ENCODE measurements at places on chromosomes 2 and 18. TPM values are rescaled to one million over a fixed set of nuclear protein-coding genes. Genes with fewer than 3 reads are reported as not detected.

DNA sequence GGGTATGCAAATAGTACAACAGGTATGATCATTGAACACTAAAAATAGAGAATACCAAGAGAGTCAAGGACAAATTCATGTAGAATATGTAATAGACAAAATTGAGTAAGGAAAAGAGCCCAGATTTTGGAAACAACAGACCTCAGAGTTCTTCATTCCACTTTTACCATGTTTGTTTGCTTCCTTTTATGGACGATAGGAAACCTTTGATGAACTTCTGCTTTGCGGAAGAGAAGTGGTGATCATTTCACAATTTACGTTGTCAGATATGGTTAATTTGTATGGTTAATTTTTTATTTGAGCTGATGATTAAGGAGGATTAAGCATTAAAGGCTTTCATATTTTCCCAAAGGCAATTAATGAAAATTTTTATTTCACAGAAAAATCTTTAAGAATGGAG lies 16.3 kb downstream of the MARCHF7 start:
- no peak for DNase-seq

GRCh38 chr2:204625135-204625534 lies 79.9 kb downstream of the PARD3B start:
- DNase-seq: no peak

- DNase-seq: no peak
Measured at GRCh38 chr2:206000776-206001175, 85.2 kb downstream of the INO80D start.

DNA sequence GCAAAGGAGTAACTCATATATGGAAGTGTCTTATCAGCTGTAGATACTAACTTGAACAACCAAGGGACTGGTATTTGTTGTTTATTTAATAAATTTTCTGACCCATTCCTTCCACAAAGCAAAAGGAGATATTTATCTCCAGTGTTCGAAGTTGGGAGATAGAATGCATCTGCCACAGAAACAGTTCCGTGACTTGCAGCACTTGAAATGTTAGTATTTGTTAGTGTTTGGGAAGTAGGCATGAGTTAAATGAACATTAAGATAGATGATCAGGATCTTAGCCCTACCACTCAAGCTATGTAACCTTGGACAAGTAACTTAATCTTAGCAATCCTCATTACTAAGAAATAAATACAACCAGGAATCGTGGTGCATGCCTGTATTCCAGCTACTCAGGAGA lies 12.1 kb upstream of the SULT1C4 start:
- no peak for DNase-seq

DNA sequence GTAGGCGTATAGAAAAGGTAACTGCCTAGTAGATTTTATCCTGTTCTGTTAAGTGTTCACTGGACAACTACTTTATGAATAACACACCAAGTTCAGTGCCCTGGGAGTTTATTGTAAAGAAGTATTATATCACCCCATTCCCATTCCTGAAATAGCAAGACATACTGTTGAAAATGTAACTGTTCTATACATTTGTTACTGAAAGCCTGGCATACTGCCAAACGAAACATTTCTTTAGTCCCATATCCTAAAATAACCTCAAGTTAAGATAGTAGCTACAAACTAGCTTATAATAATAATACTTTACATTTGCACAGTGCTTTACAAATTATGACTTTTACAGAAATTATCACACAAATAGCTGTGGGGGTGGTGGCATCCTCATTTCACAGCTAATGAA lies 25.1 kb downstream of the SPDYA start:
- no peak for DNase-seq

GRCh38 chr2:222452422-222452950 lies 28.1 kb downstream of the SGPP2 start:
- DNase-seq: no peak

DNA sequence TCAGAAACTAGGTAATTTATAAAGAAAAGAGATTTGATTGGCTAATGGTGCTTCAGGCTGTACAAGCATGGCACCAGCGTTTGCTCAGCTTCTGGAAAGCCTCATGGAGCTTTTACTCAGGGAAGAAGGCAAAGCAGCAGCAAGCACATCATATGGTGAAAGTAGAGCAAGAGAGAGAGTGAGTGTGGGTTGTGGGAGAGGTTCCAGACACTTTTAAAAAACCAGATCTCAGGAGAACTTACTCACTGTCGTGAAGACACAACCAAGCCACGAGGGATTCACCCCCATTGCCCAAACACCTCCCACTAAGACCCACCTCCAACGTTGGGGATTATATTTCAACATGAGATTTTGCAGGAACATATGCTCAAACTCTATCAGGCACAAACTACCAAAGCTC lies 554.6 kb upstream of the TNP1 start:
- DNase-seq: no peak

DNA sequence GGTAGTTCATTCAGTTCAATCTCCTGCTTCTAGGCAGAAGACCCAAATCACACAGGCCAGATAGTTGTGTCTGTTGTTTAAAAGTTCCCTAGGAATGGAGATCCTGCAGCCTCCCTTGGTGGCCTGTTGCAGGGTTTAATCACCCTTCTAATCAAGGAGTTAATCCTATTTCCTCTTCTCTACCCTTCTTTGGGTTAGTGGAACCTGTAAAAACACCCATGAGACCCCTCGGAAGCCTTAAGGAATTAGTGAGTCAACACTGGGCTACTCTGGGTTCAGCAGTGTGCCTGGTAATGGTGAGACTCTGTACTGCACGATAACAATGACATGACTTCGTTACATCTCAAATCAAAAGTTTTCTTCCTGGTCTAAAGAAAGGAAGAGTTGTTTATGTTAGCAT lies 217.6 kb upstream of the NRP2 start:
- DNase-seq: no peak

DNA sequence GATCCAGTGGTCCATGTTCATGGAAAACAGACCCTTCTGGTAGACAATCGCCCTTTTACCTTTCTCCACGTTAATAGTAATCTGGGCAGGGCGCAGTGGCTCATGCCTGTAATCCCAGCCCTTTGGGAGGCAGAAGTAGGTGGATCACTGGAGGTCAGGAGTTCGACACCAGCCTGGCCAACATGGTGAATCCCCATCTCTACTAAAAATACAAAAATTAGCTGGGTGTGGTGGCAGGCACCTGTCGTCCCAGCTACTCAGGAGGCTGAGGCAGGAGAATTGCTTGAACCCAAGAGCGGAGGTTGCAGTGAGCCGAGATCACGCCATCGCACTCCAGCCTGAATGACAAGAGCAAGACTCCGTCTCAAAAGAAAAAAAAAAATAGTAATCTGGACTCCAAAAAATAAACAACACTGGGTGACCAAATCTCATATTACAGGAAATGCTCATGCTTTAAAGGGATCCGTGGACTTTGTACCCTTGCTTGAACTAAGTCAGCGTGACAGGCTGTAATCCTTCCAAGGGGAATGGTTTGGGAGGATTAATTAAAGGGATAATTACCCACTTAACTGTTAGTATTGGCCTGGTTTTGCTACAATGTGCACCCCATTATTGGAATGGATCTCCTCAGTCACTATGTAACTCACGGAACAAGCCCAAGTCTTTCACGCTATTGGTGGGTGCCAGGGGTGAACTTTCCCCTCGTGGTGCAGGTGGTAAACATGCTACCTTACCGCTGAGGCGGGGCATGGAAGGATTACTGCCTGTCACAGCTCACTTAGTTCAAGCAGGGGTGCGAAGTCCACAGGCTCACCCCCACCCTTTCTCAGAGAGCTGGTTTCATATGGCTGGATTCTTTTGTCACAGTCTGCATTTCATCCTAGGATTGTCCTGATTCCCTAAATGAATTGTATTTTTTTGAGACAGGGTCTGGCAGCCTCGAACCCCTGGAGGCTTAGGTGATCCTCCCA lies 36.7 kb downstream of the PROC start:
- DNase-seq: no peak

DNA sequence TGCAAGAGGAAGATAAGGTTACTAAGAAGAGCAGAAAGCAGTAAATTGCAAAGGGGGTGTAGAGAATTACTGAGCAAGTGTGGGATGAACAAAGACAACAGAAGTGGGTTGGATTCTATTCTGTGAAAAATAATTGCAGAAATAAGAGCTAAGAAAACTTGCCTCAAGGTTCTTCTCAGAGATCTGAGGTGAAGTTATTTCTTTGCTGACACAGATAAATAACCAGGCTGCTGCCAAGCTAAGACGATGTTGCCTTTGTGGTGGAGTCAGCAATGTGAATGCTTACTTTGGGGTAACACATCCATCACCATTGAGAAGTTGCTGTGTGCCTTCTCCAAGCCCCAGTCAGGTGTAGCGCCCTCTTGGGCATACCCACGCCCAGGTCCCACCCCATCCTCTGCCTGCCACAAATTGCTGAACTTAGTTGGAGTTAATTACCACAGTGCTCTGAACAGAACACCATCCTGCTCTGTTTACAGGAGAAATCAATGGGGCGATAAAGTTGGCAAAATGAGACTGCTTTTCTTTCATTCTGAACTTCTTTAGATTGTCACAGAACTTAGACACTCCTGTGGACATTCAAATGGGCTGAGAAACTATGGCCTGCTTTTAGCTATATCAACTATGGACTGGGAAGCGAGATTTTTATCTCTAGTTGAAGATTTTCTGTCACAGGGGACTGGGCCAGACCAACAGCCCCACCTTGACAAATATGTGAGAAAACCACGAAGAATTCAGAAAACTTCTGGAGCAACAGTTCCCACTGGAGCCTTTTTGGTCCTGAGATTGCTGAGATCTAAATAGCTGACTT lies 283.6 kb downstream of the TMX3 start:
- no peak for DNase-seq

DNA sequence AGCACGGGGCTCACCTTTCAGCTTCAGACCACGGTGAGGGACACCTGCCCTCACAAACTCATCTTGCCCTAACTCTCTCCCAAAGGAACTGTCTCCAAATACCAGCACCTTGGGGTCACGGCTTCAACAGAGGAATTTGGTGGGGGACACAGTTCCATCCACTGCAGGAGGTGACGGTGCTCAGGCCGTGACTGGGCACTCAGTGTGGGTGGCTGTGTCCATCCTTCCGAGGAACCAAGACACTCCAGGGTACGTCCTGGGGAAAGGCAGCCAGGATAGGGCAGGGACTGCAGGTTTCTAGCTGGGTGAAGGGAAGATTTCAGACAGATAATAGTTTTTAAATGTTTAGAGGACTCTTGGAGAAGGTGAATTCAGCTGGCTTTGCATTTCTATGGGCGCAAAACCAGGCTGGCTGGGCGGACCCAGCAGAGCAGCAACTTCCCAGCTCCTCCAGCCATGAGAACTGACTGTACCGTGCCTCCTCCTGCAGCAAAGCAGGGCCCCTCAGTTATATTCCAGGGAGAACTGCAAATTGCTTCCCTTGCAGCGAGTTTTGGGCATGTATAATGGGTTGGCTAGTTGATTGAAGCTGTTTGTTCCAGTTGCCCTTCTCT lies 23.9 kb upstream of the ALLC start:
- no peak for DNase-seq

GRCh38 chr2:192208848-192209247 lies 14.1 kb upstream of the TMEFF2 start:
- DNase-seq: no peak

Gene B4GALT6
- 4.2 TPM for total RNA-seq

Gene SERPINB13
- not detected for total RNA-seq

Gene MEX3C
- total RNA-seq: 48.6 TPM

Gene IER3IP1
- 14.2 TPM for total RNA-seq

Gene LAMA3
- 0.05 TPM for total RNA-seq
